Thyroid gland (tissue), 4 donors: ENCODE measurements at places on chromosomes 1 and 21. TPM values are rescaled to one million over a fixed set of nuclear protein-coding genes. Genes with fewer than 3 reads are reported as not detected.

DNA sequence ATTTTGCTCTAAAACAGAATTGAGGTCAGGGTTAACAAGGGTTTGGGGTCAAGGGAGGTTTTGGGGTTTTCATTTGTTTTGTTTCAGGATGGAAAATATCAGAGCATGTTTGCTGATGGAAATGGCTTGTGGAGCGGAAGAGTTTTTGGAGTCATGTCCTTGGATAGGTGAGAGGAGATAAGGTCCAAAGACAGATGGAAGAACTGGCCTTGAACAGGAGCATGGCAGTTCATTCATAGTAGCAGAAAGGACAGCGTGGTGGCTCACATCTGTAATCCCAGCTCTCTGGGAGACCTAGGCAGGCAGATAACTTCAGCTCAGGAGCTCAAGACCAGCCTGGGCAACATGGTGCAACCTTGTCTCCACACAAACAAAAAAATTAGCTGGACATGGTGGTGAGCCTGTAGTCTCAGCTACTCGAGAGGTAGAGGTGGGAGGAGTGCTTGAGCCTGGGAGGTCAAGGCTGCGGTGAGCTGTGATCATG is 65.1 kb downstream of the MAB21L3 start:
- DNase-seq: no peak

GRCh38 chr1:41322835-41323234 is 38.4 kb upstream of the FOXO6 start:
- no peak for DNase-seq

- no peak for DNase-seq
Measured at GRCh38 chr1:154418062-154418921, 13.1 kb downstream of the IL6R start.

DNA sequence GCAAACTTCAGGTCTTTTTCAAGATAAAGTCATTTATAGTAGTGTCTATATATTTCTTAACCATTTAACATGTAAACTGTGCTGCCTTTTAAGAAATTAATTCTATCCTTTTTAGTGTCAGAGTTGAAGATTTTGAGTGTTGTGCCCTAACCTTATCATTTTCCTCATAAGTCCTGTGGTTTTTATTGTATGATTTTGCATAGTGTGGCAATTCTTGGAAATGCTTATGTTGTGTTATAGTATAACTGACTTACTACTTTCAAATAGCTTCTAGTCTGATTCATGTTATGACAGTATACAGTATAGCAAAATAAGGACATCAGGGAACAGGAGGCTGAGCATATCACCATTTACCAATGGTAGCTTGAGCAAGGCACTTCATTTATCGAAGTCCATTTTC is 99.1 kb downstream of the PTBP2 start:
- DNase-seq: no peak

GRCh38 chr1:211476200-211476849 is 15.6 kb downstream of the RD3 start:
- DNase-seq: peak; percentile 77

- no peak for DNase-seq
Measured at GRCh38 chr1:201362906-201363305, 14.6 kb downstream of the TNNT2 start.

Gene ANKRD45
- total RNA-seq: 0.88 TPM
